Mesenteric fat pad (tissue), 1 donor: ENCODE measurements at places on chromosomes 6 and 20. TPM values are rescaled to one million over a fixed set of nuclear protein-coding genes. Genes with fewer than 3 reads are reported as not detected.

SULF2 gene
- total RNA-seq: 68.7 TPM

DAAM2 gene
- 83.8 TPM for total RNA-seq

ANKRD66 gene
- not detected for total RNA-seq

ERVFRD-1 gene
- 0.13 TPM for total RNA-seq

COL9A3 gene
- total RNA-seq: 0.42 TPM
